ENCODE measurements at places on chromosomes 2 and 18.

DNA sequence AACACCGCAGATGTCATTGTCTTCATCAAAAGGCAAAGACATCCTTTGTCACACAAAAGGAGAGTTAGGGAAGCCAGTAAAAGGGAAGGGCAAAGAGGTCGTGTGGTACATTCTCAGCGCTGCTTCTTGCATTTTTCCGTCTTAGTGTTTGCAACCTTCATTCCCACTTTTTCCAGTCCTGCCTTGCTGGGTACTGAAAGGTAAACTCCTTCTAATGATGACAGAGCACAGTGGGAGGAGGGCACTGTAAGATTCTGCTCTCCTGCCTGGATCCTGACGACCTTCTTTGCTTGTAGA lies 424.3 kb upstream of the MEX3C start:
- no peak for DNase-seq

DNA sequence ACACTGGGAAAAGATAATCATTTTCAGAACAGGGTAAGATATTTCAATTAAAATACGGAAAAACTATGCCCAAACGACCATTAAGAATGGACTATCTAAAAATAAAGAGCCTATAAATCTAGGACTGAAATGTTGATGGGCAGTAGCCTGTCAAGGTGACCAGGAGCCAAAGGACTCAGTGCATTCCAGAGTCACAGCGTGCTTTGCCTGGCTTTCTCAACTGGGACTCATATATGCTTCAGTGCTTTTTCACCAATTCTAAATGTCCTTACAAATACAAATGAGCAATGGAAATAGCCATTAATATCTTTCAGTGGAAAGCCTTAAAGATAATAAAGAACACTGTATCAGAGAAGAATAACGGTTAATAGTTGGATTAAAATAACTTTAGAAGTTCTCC lies 35.4 kb downstream of the PREPL start:
- DNase-seq: no peak

DNA sequence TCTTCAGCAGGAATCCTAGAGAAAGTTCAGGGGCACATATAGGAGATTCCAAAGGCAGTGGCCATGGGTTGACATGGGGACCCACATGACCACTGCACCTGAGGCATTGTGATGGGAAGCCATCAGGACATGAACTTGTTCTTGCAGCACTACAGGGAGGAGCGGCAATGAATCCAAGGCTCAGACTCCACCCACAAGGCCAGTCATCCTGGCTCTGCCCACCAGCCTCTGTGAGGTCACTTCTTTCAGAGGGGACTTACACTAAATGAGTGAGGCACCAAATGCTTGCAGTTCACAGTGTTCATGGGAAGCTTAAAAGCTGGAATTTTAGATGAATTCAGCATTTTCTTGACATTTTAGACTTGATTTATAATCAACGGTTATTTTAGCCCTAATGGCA lies 254.2 kb downstream of the SETBP1 start:
- DNase-seq: no peak

- DNase-seq: no peak
Observed at GRCh38 chr18:48048251-48048650, 117.8 kb upstream of the SMAD2 start.
